D341Med (cell line): ENCODE measurements at places on chromosomes 2 and 18.

- no peak for DNase-seq
These were observed 38.8 kb downstream of the NCAPH start for GRCh38 chr2:96374211-96374951.

- no peak for DNase-seq
These were observed 83.2 kb upstream of the BOD1L2 start for GRCh38 chr18:57063601-57064103.

GRCh38 chr2:24076849-24077534, 866 bp upstream of the SF3B6 start:
- DNase-seq, result peak; percentile 37

DNA sequence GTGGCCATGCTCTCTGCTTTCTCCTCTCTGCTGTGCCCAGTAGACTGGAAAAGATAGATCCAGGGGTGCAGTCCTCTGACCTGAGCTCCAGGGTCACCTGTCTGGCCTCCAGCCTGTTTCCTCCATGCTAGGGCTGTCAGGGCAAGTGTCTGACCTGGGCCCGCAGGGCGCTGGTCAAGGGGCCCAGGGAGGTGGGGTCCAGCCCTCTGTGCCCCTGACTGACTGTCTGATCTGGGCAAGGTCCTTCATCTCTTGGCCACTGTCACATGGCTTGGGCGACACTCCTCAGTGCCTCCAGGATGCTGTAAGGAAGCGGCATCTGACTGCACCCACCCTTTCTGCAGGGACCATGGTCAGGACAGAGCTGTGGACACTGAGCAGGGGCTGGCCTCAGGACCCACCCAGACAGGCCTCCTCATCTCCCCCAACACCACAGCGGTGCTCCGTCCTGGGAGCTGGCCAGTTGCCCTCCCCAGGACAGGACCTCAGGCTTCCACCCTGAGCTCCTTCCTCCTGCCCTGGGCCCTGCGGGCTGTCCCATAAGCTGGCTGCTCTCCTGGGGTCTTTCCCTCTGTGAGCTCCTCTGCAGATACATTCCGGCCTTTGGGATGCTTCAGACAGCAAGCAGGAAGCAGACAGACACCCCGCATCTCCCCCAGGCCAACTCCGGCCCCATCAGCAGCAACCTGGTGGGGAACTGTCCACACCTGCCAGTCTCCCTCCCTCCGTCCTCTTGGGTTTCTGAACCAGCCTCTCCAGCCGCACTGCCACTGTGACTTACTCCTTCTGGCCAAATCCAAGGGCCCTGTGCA, 21.2 kb upstream of the ALPI start:
- peak; percentile 9 for DNase-seq

DNA sequence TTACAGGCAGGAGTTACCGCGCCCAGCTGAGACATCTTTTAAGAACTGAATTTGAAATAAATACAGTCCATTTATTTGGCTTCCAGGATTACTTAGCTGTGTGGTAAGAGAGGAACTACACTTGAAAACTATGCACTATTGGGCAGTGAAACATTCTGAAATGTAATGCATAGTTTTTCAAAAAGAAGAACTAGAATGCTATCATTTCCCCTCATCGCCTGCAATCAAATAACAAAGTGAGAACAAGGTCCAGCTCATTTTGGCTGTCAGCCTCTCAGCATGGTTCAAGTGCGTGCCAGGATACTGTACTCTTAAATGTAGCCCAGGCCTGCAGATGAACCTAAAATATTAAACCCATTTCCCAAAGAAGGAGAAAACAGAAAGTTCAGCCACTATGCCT, 76.6 kb upstream of the ARL5A start:
- no peak for DNase-seq

DNA sequence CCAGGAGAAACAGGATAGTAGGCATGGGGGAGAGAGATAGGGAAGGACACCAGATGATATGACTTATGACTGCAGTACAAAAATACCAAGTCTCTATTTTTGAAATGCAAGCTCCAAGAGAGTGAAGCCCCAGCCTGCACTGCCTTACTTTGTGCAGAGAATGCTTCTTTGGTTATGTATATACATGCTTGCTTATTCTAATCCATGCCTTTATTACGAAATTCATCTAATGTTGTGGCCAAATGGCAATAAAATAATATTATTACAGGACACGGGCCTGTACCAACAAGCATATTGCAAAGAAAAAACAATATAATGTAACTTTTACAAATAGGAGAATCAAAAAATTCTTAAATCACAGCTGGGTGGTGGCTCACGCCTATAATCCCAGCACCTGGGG, 110.8 kb downstream of the BCL11A start:
- no peak for DNase-seq

DNA sequence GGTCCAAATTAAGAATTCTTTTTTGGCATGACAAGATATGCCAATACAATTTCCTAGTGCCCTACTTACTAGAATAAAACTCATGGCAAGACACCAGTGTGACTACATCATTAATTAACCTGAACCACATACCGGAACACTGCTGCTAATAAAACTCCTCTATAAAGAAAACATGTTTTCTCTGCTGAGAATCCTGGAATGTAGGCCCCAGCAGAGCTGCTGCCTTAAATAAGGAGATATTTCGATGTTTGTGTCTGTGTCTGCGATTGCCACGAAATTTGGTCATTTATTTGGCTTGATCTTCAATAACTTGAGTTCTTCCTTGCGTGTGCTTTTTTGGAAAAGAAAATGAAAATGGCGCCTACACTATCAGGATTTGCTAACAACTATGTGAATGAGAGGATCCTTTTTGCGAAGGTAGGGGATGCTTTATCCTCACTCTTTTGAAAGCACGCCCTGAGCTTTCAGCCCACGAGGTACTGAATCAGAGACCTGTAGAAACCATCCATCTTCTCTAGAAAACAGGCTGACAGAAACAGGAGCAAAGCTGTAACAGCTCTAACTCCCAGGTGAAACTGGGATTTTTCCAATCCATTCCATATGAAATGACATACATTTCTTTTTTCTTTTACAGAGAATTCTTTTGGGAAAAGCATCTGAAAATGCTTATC, 27.0 kb downstream of the KLF7 start:
- DNase-seq, result no peak

DNA sequence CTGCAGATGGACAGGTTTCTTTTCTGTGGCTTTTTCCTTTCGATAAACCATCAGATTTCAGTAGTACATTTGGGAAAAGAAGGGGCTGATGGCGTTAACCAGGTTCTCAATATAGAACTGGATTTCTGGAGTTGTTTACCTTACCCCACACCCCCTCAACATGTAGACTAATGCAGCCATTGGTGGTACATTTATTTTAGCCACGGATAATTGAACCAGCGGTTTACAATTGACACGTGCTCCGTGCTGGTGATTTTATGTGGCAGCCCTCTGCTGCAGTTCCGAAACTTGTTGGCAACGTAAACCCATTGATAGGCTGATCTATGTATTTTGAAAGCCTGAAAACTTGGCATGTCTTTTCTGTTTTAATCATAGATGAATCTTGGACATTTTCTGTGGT, 5.4 kb downstream of the SOX11 start:
- no peak for DNase-seq

DNA sequence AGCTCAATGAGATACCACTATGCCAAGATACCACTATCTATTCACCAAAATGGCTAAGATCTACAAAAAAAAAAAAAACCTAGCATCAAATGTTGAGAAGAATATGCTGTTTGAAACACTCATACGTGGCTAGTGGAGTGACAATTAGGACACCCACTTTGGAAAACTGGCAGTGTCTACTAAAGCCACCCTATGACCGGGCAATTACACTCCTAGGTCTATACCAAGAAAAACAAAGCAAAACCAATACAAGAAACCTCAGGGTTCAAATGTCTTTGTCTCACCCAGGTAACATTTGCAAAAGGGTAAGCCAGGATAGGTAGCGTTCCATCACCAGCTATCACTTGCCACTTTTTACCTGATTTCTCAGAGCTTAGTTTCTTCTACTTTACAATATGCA, 123.6 kb upstream of the CAB39 start:
- DNase-seq, result no peak

GRCh38 chr2:152950126-152950525, 231.7 kb downstream of the ARL6IP6 start:
- no peak for DNase-seq
